ENCODE measurements at places on chromosomes 13 and 19.
A peak's percentile ranks its signal among the peaks of the same experiment; 100 is the strongest.

- DNase-seq, result no peak
Measured at GRCh38 chr13:44013758-44014291, 134.1 kb downstream of the LACC1 start.

DNA sequence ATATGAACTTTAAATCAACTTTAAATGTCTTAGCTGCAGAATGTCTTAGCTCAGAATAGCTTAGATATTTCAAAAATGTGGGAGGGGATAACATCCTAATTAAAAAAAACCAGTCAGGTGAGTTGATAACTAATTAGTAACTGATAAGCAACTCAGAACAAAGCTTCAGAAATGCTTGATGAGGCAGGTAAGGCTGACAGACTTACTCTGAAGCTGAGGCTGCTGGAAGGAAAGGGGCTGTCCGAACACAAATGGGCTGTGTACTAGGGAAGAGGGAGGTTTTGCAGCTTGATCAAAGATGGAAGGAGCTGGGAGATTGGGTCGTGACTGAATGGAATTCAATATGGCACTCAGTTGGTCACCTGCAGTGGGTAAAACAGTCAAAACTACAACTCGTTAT is 91.2 kb upstream of the FBXL3 start:
- DNase-seq, result no peak

- peak; percentile 46 for DNase-seq
Measured at GRCh38 chr19:16283210-16284061, 41.2 kb upstream of the KLF2 start.

DNA sequence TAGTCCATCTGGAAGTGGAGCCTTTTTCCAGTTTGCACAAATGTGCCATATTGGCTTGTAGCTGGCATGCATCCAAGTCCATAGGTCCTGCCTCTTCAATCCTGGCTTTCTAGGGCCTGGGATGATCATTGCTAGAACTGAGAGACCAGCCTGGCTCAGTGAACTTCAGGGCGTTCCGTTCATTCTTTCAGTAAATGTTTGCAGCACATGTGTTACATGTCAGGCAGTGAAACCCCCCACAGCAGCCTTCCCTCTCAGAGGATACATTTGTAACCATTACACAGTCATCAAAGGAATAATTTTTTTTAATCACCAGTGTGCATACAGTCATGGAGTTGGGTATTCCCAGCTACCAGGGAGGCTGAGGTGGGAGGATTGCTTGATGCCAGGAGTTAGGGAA is 9.7 kb downstream of the FUT2 start:
- DNase-seq, result no peak

- DNase-seq, result no peak
Measured at GRCh38 chr13:94696171-94696570, 16.2 kb downstream of the SOX21 start.

DNA sequence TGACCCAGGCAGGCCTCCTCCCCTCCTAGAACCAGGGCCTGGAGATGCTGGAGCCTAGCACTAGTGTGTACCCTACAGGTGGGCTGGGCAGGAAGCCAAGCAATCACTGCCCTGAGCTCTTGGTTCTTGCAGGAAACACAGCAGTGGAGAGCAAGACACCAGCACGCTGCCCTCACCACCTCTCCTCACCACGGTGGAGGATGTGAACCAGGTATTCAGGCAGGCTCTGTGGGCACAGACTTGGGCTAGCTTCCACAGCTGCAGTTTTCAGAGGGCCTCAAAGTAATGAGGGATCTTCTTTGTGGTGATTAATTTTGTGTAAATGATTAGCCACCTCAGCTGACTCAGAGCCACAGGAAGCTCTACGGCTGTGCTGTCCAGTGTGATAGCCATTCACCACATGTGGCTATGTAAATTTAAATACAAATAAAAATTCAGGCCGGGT is 13.6 kb upstream of the GPI start:
- no peak for DNase-seq
